ENCODE measurements at places on chromosomes 1 and 21.

- no peak for DNase-seq
Observed at GRCh38 chr1:115114308-115114707, 25.0 kb upstream of the TSPAN2 start.

- DNase-seq: peak; percentile 83
Observed at GRCh38 chr1:208683141-208683540, 439.0 kb upstream of the PLXNA2 start.

GRCh38 chr1:184387476-184388318 lies 868 bp downstream of the C1orf21 start:
- peak; percentile 64 for DNase-seq

DNA sequence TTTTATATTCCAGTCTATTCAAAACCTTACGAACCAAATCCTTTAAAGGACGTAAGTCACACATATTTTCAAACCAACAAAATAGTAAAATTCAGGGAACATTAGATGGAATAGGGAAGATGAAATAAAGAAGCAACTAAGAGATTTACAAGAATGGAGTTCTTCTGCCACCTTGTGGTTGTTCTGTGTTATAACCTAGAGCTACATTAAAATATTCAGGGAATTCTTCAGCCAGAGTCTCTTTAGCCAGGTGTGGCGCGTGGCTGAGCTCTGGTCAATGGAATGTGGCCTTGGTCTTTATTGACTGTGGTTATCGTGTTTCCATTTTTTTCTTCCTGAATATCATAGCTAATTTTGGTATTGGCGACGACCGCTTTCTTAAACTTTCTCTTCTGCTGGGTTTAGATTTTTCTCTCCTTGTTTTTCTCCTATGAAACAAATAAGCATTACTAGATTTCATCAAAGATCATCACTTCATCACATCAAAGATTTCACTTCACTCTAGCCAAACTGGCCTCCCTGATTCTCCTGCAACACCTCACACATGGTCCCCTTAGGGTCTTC lies 221.3 kb downstream of the MRPL39 start:
- peak; percentile 68 for DNase-seq

- DNase-seq: no peak
Observed at GRCh38 chr1:196774603-196775002, at the start of gene CFHR3. CFHR3 (plus strand) TSS chr1:196774840; CDS start chr1:196774887, 47 bp downstream.

DNA sequence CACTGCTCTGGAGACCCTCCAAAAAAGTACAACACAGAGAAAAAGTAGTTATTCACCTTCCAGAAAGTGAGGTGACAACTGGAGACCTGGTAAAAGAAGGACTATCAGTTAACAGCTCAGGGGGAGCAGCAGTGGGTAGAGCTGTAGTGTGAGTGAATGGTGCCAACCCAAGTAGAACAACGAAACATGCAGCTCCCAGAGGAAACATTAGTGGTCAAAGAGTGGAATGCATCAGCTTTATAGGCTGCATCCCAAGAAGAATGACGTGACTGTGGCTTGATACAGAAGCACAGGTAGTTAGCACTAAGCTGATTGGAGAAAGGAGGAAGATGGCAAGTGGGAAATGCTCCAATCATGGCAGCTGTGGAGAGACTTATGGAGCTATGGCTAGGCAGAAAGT lies 275.7 kb upstream of the CAMK1G start:
- no peak for DNase-seq

- DNase-seq: no peak
Observed at GRCh38 chr1:236951672-236952071, 52.6 kb downstream of the MT1HL1 start.

- DNase-seq: no peak
Observed at GRCh38 chr21:31282095-31282709, 61.9 kb downstream of the TIAM1 start.

GRCh38 chr1:203506858-203507626 lies 13.1 kb downstream of the OPTC start:
- DNase-seq: peak; percentile 40

- no peak for DNase-seq
Observed at GRCh38 chr1:116571215-116571919, 541 bp upstream of the CD58 start.

GRCh38 chr1:179953974-179954492 lies 577 bp upstream of the CEP350 start:
- peak; percentile 67 for DNase-seq
